Fibroblast of gingiva (primary cell): ENCODE measurements at places on chromosomes 12 and 14.
A peak's percentile ranks its signal among the peaks of the same experiment; 100 is the strongest.

GRCh38 chr14:46464341-46464740 lies 187.2 kb downstream of the RPL10L start:
- DNase-seq = no peak

GRCh38 chr12:89364058-89364457 lies 11.8 kb upstream of the DUSP6 start:
- no peak for DNase-seq

- no peak for DNase-seq
Observed at GRCh38 chr14:76597387-76597786, 163.9 kb upstream of the VASH1 start.

GRCh38 chr12:3820122-3820521 lies 53.1 kb downstream of the PARP11 start:
- DNase-seq = peak; percentile 4

DNA sequence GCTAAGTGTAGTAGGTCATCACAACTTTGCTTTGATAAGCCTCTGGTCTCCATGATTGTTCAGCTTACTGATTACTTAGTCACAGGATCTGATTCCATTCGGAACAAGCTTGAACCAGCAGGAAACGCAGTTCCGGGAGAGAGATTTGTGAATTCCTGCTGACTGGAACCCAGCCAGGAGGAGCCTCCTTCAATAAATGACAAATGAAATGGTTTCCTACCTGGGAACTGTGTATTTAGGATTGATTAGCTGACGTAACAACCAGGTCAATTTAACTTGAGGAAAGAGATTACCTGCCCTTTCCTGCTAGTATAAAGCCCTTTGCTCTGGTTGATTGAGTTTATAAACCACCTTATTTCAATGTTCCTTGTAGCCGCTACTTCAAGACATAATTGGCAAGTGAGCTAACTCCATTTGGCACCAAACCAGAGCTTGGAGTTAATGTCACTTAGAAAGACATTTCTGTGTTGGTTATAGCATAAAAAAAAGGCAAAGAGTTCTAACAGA lies 35.1 kb upstream of the KCNH3 start:
- no peak for DNase-seq

- DNase-seq = no peak
Observed at GRCh38 chr12:66640691-66641460, 38.0 kb downstream of the GRIP1 start.

DNA sequence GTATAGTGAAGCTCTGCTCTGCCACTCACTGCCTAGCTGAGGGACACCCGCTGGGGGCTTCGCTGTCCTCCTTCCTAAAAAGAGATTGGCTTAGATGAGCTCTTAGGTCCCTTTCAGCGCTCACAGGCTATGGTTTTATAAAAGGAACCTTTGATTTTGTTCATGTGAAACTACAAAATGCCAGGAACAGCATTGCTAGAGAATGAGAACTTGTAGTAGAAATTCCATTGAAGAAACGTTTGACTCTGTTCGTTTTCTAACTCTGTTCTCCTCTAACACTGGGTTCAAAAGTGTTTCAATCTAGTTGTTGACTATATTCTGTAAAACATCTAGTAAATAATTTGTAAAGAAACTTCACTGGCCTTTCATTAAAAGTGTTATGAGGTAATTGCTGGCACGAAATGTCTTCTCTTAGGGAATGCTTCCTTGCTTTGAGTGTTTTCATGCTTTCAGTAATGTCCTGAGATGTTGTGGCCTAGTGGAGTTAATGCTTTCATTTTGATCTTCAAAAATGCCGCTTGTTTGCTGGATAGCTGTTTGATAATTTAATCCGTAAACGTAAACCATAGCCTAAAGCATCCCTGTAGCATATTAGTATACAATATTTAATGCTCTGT lies 1.6 kb downstream of the MARK3 start:
- DNase-seq = no peak

DNA sequence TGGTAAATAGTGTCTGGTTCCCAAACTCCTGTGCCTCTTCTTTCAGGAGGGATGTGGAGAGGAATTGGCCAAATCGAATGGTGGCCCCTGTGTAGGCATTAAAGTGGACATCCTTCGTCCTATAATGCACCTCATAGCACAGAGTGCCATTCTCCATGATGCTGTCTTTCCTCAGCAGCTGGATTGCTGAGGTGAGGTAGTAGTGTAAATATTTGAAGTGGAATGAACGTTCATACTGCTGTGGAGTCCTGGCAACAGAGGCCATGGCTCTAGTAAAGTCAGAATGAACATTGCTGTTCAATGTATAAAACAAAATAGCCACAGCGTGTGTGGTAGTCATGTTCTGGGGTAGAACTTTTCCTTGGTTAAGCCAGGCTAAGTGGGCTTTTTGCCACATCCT lies 2.7 kb downstream of the ART4 start:
- no peak for DNase-seq
